NCI-H1048 (cell line): ENCODE measurements at places on chromosomes 2 and 18.

GRCh38 chr18:79203017-79203605 lies 133.9 kb downstream of the ATP9B start:
- DNase-seq: no peak

GRCh38 chr18:79853993-79854364 lies 56.2 kb downstream of the KCNG2 start:
- no peak for DNase-seq

- no peak for DNase-seq
Observed at GRCh38 chr18:57998461-57998860, 45.6 kb upstream of the NEDD4L start.

DNA sequence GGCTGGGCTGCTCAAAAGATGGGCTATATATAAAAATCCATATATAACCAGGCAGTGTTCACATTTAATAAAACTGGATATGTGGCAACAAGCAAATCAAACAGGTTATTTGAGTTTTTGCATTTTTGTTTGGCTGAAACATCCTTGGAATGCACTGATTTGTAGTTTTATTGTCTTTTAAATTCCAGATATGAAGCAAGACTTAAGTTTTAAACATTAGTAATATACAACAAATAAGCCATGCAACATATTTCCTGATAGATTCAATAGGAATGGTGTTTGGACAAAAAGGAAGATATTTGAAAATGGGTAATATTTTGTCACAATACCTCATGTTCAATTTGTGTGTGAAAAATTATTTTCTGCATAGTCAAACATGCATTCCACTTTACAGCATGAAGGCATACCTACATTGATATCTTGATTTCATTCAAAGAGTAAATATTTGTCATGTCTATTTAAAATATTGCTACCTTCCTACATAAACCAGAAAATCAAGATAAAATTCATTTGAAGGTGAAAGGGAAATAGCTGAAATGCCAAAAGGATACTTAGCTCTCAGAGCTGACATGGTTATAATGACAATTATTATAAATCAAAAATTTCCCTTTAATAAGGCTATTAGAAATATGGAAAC lies 132.3 kb upstream of the NETO1 start:
- DNase-seq: no peak

GRCh38 chr2:240655931-240656886 lies 26.5 kb downstream of the AQP12B start:
- DNase-seq: no peak

DNA sequence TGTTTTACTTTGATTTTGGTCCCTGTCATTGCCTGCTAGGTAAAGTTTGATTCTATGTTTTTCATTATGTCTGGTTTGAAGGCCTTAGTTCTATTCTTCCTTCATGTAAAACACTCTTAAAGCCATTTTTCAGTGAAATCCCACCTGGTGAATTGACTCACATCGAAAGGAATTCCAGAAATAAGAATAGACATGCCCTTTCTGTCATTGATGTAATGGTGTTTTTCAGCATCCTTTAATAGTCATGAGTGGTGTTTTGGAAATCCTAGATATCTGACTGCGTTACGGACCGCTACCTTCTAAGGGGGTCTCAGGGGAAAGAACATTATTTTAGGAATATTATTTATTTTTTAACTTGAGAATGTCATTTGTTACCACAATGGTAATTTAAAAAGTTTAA lies 104.5 kb upstream of the ZEB2 start:
- no peak for DNase-seq

GRCh38 chr2:136116813-136117390 lies 1.0 kb downstream of the CXCR4 start:
- no peak for DNase-seq

- DNase-seq: no peak
Observed at GRCh38 chr18:40452599-40452998, 1502.4 kb upstream of the PIK3C3 start.

GRCh38 chr2:60213865-60214625 lies 339.4 kb downstream of the BCL11A start:
- DNase-seq: peak; percentile 72

- no peak for DNase-seq
Observed at GRCh38 chr2:120239488-120240287, 13.0 kb upstream of the RALB start.
